Activated naive CD4-positive, alpha-beta T cell treated with anti-CD3 and anti-CD28 coated beads, Interleukin-2, amount 10 ng/mL, durations not matched to agents 7 days and 5 days (primary cell): ENCODE measurements at places on chromosomes 1 and 21.

GRCh38 chr1:152348447-152348846 is 11.4 kb downstream of the FLG2 start:
- H3K27me3 ChIP-seq: no peaks in the 10 kb centered on the region
- H3K4me1 ChIP-seq: no peaks in the 10 kb centered on the region
- no peak for DNase-seq
- no peaks in the 10 kb centered on the region for H3K36me3 ChIP-seq
- H3K4me3 ChIP-seq: no peak overlapping the region

- H3K27me3 ChIP-seq: peaks cover 13% of the 10 kb centered on the region
- DNase-seq: no peak
- H3K4me3 ChIP-seq: no peak overlapping the region
- H3K36me3 ChIP-seq: no peaks in the 10 kb centered on the region
- H3K4me1 ChIP-seq: no peaks in the 10 kb centered on the region
Measured at GRCh38 chr1:64212031-64212430, 8.6 kb downstream of the UBE2U start.

GRCh38 chr1:240109920-240110636 is 18.4 kb downstream of the FMN2 start:
- no peaks in the 10 kb centered on the region for H3K4me1 ChIP-seq
- H3K4me3 ChIP-seq: no peak overlapping the region
- H3K27me3 ChIP-seq: no peaks in the 10 kb centered on the region
- DNase-seq: no peak

- no peak for DNase-seq
- no peaks in the 10 kb centered on the region for H3K27me3 ChIP-seq
- no peaks in the 10 kb centered on the region for H3K36me3 ChIP-seq
- no peaks in the 10 kb centered on the region for H3K4me1 ChIP-seq
- no peak overlapping the region for H3K4me3 ChIP-seq
- no peak overlapping the region for H3K27ac ChIP-seq
Measured at GRCh38 chr1:57067863-57068262, 102.0 kb upstream of the C8B start.

DNA sequence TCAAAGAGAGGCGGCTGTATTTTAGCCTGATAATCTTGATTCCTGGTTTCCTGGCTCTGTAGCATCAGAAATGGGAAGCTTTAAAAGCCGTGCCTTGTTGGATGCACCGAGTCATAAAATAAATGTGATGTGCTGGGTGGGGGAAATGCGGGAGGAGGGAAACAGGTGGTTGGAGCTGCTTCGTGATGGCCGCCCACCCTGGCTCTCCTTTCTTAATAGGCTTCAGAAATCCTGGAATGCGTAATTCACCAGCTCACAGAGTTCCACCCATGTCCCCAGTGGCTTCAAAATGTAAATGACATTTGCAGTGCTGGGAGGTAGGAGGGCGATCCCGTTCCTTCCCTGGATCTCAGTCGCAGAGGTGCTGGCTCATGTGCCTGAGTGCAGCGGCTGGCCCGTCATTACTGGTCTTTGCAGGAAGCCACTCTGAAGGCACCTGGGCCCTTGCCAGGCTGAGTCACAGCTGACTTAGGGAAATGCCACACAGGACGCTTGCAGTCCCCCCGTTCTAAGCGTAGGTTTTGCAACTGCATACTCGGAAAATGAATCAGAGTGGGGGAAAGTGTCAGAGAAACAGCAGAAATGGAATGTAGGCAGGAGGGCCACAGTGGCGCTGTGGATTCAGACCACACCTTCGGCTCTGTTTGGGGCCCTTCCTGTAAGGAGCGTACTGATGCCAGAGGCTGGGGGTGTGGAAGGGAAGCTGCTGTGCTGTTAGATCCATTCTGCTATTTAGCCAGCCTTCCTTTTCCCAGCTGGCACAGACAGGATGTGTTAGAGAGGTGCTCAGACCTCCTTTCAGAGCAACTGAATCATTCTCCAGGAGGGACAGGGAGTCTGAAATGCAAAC is 37.6 kb downstream of the GALNT2 start:
- H3K4me3 ChIP-seq: no peak overlapping the region
- DNase-seq: peak; percentile 65
- peak overlapping the region; percentile 64 for H3K27ac ChIP-seq
- peaks cover 77% of the 10 kb centered on the region for H3K4me1 ChIP-seq

DNA sequence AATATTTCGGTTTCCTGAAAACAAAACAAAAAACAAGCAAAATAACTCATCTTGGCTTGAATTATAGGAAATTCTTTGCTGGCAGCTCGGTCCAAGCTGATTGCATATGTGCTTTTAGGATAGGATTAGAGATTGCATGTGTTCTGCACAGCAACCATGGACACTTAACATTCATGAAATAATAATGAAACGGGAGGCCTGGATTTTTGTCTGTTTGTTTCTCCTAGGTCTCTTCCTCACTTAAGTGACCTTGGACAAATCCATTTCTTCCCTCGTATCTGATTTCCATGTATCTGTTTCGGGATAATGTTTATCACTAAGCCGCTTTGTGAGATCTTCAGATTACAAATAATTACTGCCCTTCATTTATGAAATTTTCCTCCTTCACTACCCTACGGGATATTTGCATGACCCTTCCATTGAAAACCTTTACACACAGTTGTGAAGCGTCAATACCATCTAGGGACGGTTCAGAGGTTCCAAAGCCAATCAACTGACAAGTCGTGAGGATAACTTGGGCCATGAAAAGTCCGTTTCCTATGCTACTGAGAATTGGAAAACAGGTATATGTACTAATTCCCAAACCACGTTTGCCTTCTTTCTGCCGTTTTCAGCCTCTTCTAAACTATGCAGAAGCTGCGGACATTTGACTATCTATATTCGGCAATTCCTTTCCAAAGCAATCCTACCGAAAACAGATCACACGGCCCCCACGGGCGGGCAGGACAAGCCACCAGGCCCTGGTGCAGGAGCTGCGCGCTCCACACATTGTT is 1.3 kb upstream of the H3-3A start:
- peaks cover 38% of the 10 kb centered on the region for H3K36me3 ChIP-seq
- DNase-seq: no peak

GRCh38 chr1:61397935-61398334 is 315.6 kb downstream of the NFIA start:
- H3K27ac ChIP-seq: no peak overlapping the region
- DNase-seq: no peak
- H3K4me3 ChIP-seq: no peak overlapping the region
- no peaks in the 10 kb centered on the region for H3K4me1 ChIP-seq

DNA sequence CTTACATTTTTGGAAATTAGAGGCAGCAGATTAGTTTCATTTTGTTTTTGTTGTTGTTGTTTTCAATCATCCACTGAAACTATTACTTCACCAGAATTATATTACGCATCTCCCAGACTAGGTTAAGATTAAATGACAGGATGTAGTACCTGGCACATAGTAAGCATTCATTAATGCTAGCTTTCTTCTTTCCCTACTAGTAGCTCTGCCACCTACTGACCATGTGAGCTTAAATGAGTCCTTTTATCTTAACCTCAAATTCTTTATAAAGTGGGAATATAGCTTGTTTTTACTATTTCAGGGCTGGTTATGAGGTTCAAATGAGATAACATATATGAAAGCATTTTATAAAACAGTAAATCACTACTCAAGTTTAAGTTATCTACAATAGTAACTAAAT is 10.2 kb upstream of the ASPM start:
- no peak overlapping the region for H3K4me3 ChIP-seq
- no peak overlapping the region for H3K27ac ChIP-seq
- DNase-seq: no peak
- peaks cover 8% of the 10 kb centered on the region for H3K36me3 ChIP-seq

DNA sequence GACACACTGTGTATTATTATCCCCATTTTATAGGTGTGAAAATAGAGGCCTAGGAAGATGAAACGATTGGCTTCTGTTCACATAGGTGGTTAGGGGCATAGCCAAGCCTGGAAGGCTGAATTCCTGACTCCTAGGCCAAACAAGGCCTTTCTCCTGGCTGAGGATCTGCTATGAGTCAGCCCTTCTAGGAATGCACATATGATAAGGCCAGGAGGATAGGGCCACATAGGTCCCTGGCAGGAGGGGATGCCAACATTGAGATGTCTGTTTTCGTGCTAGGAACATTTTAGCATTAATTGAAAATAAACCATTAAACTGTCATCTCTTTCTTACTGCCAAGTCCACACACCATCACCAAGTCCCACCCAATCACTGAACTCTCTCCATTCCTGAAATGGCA is 9.2 kb downstream of the CSMD2 start:
- H3K27me3 ChIP-seq: peaks cover 14% of the 10 kb centered on the region
- no peaks in the 10 kb centered on the region for H3K4me1 ChIP-seq
- DNase-seq: no peak
- H3K36me3 ChIP-seq: no peaks in the 10 kb centered on the region
- H3K4me3 ChIP-seq: no peak overlapping the region

GRCh38 chr1:205879974-205880373 is 30.0 kb upstream of the PM20D1 start:
- no peaks in the 10 kb centered on the region for H3K4me1 ChIP-seq
- no peak overlapping the region for H3K27ac ChIP-seq
- H3K4me3 ChIP-seq: no peak overlapping the region
- H3K36me3 ChIP-seq: no peaks in the 10 kb centered on the region
- no peak for DNase-seq
- H3K27me3 ChIP-seq: peaks cover 32% of the 10 kb centered on the region

GRCh38 chr1:98129491-98129890 is 208.7 kb upstream of the DPYD start:
- no peak overlapping the region for H3K27ac ChIP-seq
- H3K27me3 ChIP-seq: no peaks in the 10 kb centered on the region
- no peak overlapping the region for H3K4me3 ChIP-seq
- no peak for DNase-seq
- H3K36me3 ChIP-seq: no peaks in the 10 kb centered on the region

DNA sequence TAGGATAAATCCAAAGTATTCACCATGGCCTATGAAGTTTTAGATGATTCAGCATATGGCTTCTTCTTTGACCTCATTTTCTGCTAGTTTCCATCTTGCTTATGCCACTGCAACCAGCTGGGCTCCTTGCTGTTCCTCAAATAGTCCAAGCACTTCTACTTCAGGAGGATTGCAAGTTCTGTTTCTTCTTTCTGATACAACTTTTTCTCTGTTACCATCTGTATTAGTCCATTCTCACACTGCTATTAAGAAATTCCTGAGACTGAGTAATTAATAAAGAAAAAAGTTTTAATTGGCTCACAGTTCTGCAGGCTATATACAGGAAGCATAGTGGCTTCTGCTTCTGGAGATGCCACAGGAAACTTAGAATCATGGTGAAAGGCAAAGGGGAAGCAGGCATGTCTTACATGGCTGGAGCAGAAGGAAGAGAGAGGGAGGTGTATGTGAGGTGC is 20.3 kb downstream of the PTGS2 start:
- H3K27me3 ChIP-seq: no peaks in the 10 kb centered on the region
- no peaks in the 10 kb centered on the region for H3K4me1 ChIP-seq
- H3K36me3 ChIP-seq: no peaks in the 10 kb centered on the region
- H3K4me3 ChIP-seq: no peak overlapping the region
- H3K27ac ChIP-seq: no peak overlapping the region

GRCh38 chr1:44407430-44408211 is 2.6 kb downstream of the RNF220 start:
- no peak overlapping the region for H3K27ac ChIP-seq
- H3K36me3 ChIP-seq: no peaks in the 10 kb centered on the region

GRCh38 chr1:230120289-230120920 is 53.4 kb downstream of the GALNT2 start:
- DNase-seq: no peak
- no peaks in the 10 kb centered on the region for H3K27me3 ChIP-seq
- H3K27ac ChIP-seq: no peak overlapping the region
- H3K4me3 ChIP-seq: no peak overlapping the region
- peaks cover 17% of the 10 kb centered on the region for H3K36me3 ChIP-seq

DNA sequence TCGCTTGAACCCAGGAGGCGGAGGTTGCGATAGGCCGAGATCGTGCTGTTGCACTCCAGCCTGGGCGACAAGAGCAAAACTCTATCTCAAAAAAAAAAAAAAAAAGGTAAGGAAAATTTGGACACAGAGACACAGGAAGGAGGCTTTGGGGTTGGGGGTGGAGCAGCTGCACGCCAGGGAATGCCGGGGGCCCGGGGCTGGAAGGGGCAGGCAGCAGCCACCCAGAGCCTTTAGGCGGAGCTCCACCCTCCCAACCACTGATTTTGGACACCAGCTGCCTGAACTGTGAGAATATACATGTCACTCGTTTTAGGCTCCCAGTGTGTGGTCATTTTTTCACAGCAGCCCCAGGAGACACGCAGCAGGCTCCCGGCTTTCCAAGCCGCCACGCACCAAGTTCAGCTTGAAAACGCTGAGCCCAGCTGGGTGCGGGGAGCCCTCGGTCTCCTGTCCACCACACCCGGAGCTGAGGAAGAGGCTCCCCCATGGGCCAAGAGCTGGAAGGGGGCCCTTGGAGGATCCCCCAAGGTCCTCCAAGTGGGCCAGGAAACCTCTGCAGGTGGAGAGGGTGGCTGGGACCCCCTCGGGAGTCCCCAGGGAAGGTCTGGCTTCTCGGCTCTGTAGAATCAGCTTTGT is 5.9 kb upstream of the FAAP20 start:
- no peaks in the 10 kb centered on the region for H3K27me3 ChIP-seq
- peak overlapping the region; percentile 81 for H3K4me3 ChIP-seq
- DNase-seq: no peak
- H3K36me3 ChIP-seq: no peaks in the 10 kb centered on the region
- peaks cover 35% of the 10 kb centered on the region for H3K4me1 ChIP-seq

DNA sequence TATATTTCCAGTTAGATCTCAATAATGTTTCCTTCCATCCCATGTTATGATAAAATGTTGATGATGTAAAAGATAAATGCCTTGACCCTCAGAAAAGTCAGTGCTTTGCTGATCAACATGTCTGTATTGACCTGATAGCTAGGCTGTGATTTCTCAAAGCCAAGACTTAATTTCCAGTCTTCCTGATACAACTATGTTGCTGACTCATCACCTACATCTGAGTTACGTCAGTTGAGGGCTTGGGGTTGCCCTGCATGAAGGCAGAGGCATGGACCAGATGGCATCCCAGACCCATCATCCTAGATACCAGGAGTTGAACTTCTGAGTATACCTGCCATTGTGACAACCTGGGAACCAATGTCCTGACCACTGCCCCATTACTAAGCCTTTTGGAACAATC is 4.8 kb downstream of the LCE1D start:
- H3K4me3 ChIP-seq: no peak overlapping the region
- H3K27me3 ChIP-seq: peaks cover 26% of the 10 kb centered on the region
- DNase-seq: no peak
- no peaks in the 10 kb centered on the region for H3K36me3 ChIP-seq

GRCh38 chr1:28104866-28105467 is 16.6 kb upstream of the EYA3 start:
- no peaks in the 10 kb centered on the region for H3K4me1 ChIP-seq
- DNase-seq: no peak
- peaks cover 11% of the 10 kb centered on the region for H3K27me3 ChIP-seq
- no peaks in the 10 kb centered on the region for H3K36me3 ChIP-seq
- no peak overlapping the region for H3K27ac ChIP-seq
- no peak overlapping the region for H3K4me3 ChIP-seq
